T1000 (cell line): ENCODE measurements at places on chromosomes 5 and 9.

GRCh38 chr5:72141440-72142355 is 34.4 kb downstream of the MAP1B start:
- no peak for DNase-seq

- DNase-seq, result no peak
Measured at GRCh38 chr9:129713402-129713679, 39.5 kb downstream of the PTGES start.

GRCh38 chr5:9519537-9519936 is 26.3 kb downstream of the SEMA5A start:
- no peak for DNase-seq

GRCh38 chr9:116800885-116801284 is 113.8 kb downstream of the TRIM32 start:
- no peak for DNase-seq

- no peak for DNase-seq
Measured at GRCh38 chr5:43941806-43942205, 338.8 kb downstream of the NNT start.

GRCh38 chr9:78781681-78782080 is 484.8 kb downstream of the PSAT1 start:
- DNase-seq, result no peak

DNA sequence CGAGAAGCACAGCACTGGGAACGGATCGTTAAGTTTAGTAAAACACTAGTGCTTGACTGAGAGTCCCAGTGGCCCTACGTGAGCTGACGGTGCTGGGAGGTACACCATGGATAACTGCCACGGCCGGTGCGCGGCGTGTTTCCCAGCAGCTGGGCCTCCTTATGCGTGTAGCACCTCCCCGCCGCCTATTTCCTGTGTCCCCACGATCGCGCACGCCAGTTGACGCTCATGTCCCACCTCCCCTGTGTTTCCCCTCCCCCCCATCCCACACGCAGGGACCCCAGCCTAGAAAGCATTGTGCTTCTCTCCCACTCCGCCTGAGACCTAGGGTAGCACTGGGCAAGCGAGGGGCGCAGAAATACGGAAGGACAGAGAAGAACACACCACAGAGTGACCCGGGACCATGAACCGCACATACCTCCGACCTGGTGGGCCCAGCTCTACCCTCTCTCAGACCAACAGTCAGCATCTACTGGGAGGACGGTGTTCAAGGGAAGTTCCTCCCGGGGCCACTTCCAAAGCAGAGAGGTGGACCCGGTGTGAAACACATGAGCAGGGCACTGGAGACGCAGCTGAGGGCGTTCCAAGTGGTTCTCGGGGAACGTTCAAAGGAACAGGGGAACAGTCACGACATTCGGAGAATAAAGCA is 45.6 kb downstream of the DBH start:
- no peak for DNase-seq

GRCh38 chr9:136831720-136832104 is 10.6 kb upstream of the AJM1 start:
- DNase-seq, result no peak

DNA sequence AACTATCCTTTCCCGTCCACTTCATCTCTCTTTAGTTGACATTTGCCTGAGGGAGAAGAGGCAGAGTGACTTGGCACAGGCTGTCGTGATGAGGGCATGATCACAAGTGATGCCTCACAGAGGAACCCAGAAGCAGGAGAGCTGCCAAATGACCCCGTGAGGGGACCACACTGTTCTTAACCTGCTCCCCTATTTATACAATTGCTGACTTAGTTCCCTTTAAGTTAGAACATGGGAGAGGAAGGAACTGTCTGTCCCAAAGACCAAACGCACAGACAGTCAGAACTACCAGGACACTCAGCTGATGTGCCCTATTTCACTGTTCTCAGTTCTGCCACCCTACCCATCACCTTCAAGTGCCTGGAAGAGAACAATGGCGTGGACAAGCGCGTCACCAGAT is 73.7 kb downstream of the SLC1A3 start:
- no peak for DNase-seq

GRCh38 chr5:116514421-116514970 is 60.1 kb downstream of the SEMA6A start:
- DNase-seq, result no peak

DNA sequence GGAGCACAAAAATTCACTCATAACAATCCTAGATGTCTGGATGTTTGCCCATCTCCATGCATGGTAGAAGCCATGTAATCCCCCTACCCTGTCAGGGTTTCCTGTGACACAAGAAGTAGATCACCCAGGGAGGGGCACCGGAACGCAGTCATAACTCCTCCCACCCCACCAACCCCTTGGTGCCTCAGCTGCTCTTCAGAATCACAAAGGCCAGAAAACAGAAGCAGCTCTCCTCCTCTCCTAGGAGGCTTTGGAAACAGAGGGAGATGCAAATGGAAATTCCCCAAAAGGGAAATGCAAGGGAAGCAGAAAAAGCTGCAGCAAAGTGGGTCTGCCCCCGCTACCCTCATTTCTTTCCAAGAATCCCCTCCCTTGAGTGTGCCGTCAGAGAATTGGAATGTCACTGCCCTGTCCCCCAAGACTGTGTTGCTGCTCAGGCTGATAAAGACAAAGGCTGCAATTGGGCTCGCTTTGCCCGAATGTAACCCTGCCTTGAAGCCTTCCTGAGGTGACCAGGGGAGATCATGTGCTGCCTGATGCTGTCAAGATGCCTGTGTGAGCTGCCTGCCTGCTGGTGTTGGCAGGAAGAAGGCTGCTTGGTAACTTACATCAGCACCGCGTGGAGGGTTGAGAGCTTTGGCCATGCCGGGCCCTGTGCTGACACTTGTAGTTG is 65.5 kb upstream of the ABCA1 start:
- no peak for DNase-seq

DNA sequence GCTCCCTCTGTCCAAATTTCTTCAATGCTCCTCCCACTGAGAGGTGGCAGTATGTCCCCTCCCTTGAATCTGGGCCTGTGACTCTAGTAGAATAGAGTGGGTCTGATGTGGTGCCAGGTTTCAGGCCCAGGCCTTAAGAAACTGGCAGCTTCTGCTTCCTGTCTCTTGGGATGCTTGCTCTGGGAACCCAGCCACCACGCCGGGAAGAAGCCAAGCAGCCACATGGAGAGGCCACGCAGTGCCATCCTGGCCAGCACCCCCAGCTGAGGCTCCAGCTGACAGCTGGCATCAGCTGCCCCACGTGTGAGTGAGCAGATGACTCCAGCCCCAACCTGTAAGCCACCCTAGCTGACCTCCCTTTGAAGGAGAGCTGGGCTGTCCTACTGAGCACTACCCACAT is 7.3 kb upstream of the TSPAN17 start:
- no peak for DNase-seq

GRCh38 chr9:35395076-35395705 is 94.7 kb upstream of the RUSC2 start:
- no peak for DNase-seq

- no peak for DNase-seq
Measured at GRCh38 chr9:394347-395052, 179.8 kb downstream of the DOCK8 start.

DNA sequence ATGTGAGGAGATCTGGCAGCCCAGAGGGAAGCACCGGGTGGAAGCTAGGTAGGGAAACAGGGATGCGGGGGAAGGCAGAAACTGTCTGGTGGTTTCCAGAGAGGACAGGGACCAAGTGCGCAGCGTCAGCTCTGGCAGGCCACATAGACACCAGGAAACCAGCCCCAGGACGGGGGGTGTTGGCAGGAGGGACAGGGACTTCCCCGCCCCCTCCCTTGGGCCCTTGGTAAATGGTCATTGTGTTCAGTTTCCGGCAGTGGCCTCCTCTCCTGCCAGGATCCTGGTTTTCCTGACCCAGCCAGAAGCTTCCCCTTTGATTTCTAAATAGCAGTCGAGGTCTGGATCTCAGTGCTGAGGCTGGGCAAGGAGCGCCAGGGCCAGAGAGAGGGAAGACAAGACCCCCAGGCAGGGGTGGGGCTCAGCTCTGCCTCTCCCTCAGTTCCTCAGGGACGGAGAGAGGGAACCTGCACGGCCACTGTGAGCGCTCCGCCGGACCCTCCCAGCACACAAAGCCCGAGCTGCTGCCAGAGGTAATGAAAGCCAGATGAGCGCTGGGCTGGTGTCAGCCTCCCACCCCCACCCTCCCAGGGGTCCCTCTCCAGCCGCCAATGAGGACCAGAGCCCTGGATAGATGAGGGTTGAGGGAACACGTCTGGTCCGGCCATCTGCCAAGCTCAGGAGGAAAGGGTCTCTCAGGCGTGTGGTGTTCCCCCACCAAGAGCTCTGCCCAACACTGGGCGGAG is 1.8 kb downstream of the RALGDS start:
- DNase-seq, result no peak

GRCh38 chr9:14352503-14352902 is 38.6 kb upstream of the NFIB start:
- DNase-seq, result no peak

DNA sequence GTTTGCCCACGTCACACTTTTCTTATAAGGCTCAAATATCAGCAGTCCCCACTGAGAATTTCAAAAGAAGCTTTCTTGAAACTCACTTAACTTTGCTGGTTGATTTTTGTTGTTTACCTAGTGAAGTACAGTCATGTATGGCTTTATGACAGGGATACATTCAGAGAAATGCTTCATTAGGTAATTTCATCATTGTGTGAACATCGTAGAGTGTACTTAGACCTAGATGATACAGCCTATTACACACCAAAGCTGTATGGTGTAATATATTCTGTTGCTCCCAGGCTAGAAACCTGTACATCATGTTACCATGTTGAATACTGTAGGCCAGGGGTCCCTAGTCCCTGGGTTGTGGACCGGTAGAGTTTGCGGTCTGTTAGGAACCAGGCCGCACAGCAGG is 177.0 kb downstream of the ARRDC3 start:
- DNase-seq, result no peak

- DNase-seq, result no peak
Measured at GRCh38 chr5:149164731-149165130, 23.4 kb downstream of the ABLIM3 start.

DNA sequence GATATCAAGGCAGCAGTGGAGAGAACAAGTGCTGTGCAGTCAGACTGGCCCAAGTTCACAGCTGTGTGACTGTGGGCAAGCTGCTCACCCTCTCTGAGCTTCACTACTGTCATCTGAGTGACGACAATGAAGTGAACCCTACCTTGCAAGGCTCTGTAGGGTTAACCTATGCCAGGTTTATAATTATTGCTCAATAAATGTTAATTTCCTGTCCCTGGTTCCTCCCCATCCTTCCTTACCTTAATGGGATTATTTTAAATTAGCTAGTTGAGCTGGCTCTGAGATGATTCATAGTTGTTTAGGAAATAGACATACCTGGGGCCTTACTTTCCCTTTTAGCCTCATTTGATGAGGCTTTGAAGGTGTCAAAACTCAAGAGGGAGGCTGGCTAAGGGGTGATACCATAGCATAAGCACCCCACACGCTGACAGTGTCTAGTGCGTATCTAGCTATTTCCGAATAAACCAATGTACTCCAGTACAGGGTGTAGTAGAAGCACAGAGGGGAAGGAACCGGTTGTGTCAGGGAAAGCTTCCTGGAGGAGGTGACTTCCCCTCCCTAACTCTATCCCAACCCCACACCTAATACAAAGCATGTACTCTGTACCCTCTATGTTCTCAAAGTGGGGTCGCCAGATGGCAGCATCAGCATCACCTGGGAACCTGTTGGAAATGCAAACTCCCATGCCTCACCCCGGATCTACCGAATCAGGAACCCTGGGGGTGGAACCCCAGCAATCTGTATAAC is 63.3 kb upstream of the SLC25A51 start:
- no peak for DNase-seq

GRCh38 chr5:134392301-134392700 is 19.4 kb downstream of the CDKN2AIPNL start:
- DNase-seq, result no peak

DNA sequence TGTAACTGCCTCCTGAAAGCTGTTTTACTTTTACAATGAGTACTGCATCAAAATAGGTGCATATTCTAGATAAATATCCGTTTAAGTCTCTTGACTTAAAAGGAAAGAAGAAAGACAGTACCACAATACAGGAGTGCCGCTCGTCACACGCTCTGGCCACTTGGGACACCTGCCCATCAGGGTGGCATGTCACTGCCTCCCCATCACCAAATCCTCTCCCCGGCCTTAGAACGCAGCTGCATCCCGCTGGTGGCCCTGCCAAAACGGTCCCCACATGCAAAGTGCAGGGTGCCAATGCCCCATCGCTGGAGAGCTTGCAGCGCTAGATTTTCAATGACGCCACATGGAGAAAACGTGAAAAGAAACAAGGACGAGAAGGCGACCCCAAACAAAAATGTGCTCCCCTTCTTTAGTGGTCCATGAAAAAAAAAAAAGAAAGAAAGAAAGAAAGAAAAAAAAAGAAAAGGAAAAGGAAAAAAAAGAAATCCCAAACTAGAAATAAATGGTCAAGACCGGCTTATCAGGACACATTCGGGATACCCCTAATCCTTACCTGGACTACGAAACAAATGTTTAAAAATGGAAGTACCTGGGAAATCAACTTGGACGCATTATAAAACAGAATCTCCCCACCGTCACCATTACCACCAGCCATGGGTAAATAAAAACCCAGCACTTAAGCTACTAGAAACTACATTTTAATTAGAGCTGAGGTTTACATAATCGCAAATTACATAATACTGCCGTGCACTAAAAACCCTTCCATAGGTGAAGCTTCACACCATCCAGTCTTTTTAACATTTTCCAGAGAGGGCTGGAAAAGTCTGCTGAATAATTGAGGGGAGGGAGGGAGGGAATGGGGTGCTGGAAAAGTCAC is 1.0 kb downstream of the ANKH start:
- DNase-seq, result no peak

DNA sequence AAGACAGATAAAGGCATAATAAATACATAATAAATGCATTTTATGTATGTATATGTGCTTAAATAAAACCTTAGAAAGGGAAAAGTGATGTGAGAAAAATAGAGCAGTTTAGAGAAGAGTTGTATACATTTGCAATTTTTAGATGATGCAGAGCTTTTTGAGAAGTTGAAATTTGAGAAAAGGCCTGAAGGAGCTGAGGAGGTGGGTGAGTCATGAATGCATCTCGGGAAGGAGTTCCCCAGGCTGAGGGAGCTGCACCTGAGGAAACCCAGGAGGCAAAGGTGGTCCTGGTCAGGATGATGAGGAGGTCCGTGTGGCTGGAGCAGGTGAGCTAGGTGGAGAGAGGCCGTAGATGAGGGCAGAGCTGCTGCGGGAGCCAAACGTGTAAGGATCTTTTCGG is 17.4 kb upstream of the CD180 start:
- DNase-seq, result no peak

DNA sequence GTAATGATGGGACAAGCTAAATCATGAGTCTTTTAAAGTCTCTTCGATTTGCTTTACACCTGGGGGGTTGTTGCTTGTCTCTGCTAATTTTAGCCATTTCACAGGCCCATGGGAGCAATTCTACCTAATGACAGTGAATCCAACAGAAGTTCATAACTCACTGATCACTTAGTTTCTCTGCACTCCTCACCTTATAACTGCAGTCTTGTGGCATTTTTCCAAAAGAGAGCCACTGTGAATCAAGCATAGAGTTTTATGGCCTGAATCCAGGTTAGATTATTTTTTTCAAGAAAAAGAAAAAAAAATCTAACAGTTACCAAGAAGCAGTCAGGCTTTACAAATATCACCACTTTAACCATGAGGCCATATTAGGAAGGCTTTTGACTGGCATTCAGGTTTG is 1.5 kb upstream of the IL7R start:
- DNase-seq, result no peak
